Activated T-helper 1 cell treated with anti-CD3 and anti-CD28 coated beads, Interleukin-12 subunit alpha, Interleukin-12 subunit beta, Interleukin-2, Interleukin-4 antibody, amounts not matched to agents 30 ng/mL and 10 ng/mL and 1 ng/mL, durations not matched to agents 14 hours and 24 hours and 36 hours (primary cell): ENCODE measurements at places on chromosomes 13 and 19. TPM values are rescaled to one million over a fixed set of nuclear protein-coding genes. Genes with fewer than 3 reads are reported as not detected.
A peak's percentile ranks its signal among the peaks of the same experiment; 100 is the strongest.

CYP2A7 gene
- total RNA-seq, result not detected in 2 replicates

CGB1 gene
- not detected in 2 replicates for total RNA-seq

DNA sequence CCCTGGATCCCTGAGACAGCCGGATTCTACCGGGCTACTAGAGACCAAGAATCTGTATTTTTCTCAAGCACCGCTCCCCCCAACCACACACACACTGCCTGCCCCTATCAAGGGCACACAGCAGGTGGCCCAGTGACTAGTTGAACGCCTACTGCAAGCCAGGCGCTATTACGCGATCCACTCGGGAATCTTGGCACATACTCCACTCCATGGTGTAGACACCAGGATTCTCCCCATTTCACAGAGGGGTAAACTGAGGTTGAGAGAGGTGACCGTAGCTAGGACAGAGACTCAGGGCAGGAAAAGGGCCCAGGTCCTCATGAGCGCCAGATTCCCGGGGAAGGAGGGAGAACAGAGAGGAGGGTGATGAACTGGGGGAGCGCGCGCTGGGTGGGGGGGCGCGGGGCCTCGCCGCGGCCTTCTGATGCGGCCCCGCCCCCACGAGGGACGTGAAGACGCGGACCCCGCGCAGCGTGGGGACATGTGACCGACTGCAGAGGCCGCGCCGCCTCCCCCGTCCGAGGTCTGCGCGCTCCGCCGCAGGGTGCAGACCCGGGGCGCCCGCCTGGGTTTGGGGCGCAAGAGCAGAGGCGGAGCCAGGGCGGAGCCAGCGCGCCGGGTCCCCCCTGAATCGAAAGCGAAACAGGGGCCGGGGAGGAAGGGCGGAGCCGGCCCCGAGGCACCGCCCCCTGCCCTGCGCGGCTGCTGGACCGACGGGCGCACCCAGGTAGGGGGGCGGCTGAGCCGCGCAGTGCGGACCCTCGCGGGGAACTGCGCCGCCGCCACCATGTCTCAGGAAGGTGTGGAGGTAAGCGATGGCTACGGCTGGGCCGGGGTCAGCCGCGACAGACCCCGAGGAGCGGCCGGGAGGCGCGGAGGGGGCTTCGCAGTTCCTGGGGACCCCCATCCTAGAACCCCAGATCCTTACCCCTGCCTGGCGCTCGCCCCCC is at the start of gene SHFL:
Gene SHFL (plus strand): TSS at position 677 of the 950 bp plus-strand sequence. CDS start 111 bp downstream, at position 788.
- DNase-seq, result peak; percentile 88

GRCh38 chr19:58440556-58440955 is 603 bp upstream of the ZNF132 start:
- DNase-seq, result no peak

DNA sequence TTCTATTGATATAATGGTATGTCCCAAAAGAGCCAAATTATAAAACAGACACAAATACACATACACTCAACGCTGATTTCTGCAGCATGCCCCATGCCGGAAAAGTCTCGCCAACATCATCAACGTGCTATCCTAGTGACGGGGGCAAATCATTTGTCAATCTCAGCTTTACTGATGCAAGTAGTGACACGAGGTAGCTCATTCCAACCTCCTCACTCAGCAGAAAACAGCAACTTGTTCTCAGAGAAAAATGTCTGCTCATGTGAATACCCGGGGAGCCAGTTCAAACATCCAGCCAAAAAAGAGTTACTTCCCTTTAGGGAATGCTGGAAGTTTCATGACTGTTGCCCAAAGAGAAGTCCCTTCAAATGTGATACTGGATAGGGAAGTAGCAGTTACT is 46.3 kb downstream of the SOX21 start:
- no peak for DNase-seq

DNA sequence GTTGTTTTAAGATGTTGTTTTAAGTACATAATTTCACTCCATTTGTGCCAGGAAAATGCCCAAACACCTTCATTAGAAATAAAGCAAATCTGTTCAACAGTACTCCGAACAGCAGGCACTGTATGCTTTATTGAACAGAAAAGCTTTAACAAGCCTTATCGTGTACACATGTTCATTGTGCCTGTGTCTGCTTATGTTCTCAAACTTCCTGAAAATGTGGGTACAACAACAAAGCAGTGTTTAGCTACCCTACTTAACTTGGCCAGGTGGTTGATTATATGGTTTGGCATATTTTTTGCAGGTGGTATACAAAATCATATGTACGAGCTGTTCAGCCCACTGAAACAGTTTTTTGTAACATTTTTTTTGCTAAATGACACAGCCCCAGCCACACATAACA is 718.0 kb downstream of the DACH1 start:
- no peak for DNase-seq

DNA sequence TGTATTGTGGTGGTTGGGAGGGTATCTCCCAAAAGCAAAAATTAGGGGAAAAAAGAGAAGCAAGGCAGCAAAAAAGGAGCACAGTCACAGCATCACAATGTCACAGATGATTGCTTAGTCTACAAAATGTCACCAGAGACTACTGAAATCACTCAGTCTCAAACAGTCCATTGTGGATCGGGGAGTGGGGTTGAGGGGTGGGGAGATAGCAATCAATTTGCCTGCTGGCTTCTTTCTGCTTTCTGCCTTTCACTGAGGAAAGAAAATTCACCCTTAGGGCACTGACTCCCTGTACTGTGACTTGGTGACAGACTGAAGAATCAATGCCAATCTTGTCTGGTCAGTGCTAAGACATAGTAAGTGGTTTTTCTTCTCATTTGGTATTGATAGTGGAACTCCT is 2127.1 kb upstream of the PCDH20 start:
- no peak for DNase-seq

DNA sequence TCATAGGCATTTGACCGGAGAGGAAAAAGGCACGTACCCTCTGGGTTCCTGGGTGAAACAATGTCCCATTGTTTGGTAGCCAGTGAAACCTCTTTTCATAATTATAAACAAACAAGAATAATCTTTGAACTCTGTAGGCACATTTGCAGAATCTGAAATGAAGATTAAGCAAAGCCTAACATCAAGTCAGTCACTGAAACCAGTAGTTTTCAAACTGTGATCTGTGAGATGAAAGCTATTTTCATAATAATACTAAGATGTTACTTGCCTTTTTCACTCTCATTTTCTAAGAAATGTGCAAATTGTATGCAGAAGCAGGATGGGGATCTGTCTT is 105.4 kb downstream of the WDFY2 start:
- DNase-seq, result no peak
